Amygdala (tissue), 56 donors: ENCODE measurements at places on chromosomes 5 and 9.
A peak's percentile ranks its signal among the peaks of the same experiment; 100 is the strongest.

DNA sequence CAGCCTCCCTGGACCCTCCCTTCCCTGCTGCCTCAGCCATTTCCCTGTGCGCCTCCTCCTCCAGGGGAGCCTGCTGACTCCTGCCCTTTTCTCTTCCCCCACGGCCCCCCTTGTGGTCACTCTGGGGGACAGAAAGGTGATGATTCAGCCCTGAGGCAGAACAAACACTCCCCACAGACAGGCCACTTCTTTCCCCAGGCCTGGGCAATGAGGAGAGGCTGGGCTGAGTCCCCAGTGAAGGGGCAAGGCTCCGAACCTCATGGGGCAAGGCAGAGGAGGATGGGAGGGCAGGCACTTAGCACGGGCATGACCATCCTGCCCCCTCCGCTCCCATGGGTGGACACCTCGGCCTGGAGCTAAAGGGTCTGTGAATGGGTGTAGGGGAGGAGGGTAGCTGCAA is 21.0 kb downstream of the CSF1R start:
- no peak for DNase-seq

GRCh38 chr9:69036309-69036708 is 757 bp downstream of the FXN start:
- DNase-seq = no peak

DNA sequence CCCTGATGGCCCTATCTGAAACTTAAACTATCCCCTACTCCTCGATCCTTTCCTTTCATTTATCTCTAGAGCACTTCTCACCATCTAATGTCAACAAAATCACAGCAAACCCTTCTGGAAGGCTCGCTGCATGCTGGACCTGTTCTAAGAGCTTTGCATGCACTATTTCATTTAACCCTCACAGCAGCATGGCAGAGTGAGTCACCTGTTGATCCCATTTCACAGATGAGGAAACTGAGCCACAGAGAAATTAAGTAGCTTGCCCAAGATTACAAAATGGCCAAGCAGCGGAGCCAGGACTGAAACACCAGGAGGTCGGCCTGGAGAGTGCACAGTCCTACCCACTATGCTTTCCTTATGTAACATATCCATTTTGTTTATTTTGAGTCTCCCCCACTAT is 93.1 kb downstream of the ZNF622 start:
- no peak for DNase-seq

DNA sequence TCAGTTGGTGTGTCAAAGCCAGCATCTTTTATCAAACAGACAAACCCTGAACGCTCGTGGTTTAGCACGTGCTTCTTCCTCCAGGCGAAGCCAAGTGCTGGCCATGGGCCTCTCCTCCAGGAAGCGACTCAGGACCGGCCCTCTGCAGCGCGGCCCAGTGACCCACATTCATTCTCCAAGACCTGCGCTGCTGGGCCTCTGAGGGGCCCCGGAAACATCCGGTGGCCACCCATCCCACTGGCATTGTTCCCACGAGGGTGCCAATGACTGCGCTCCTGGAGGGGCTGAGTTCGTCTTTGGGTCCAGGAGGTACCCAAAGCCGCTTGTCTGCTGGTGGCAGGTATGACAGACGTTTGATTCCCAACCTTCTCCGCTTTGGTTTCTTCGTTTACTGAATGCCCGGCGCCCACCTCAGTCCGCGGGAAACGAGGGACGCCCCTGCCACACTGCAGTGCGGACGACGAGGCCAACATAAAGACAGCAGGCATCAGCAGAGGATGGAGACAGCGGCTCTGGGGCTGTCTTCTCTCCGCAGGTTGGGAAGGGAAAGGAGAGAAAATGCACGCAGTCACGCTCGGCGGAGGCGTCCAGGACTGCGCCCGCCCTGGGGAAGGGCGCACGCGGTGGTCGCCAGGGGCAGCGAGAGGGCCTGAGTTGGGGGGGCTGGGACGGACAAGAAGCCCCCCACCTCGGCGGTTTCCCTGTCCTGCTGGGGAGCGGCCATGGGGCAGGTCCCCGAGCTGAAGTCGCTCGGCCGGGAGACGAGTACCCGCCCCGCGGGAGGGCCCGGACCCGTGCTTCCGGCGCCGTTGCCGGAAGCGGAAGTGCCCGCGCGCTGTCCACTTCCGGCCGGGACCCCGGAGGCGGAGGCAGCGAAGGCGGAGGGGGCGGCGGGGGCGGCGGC is at the start of gene EXOC3:
TSS of gene EXOC3 (plus strand) at position 842 of the 904 bp plus-strand sequence. CDS start 3,030 bp downstream, outside the sequence.
- peak; percentile 53 for DNase-seq

GRCh38 chr9:113708821-113709713 is 167.0 kb upstream of the ZNF618 start:
- no peak for DNase-seq

DNA sequence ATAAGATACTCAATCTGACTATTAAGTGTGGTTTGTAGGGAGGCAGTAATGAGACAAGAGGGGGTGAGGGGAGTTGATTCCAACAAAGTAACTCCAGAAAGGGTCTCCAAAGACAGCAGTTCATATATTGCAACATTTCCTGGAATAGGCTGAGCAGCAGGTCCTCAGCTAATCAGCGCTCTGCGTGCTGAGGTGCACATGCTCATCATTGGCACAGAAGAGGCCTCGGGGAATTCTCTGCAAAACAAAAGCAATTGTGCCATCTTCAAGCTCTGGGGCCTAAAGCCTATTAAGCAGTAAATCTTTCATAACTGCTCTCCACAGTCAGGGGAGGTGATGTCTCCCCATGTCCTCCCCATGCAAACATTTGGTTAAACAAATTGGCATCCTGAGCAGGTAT is 357.3 kb downstream of the SPOCK1 start:
- no peak for DNase-seq

- DNase-seq = no peak
Observed at GRCh38 chr9:101536351-101536750, 2.7 kb downstream of the RNF20 start.
